ENCODE measurements at places on chromosomes 7 and 10. TPM values are rescaled to one million over a fixed set of nuclear protein-coding genes. Genes with fewer than 3 reads are reported as not detected.

DUS4L gene
- 5.9 TPM for polyA plus RNA-seq

IDI2 gene
- polyA plus RNA-seq = not detected

FAM237B gene
- not detected for polyA plus RNA-seq

CALN1 gene
- polyA plus RNA-seq = not detected

DNAJC12 gene
- not detected for polyA plus RNA-seq

ACSM6 gene
- polyA plus RNA-seq = not detected

PRSS37 gene
- not detected for polyA plus RNA-seq

C10orf71 gene
- not detected for polyA plus RNA-seq

CFTR gene
- polyA plus RNA-seq = not detected

CEP41 gene
- 6.0 TPM for polyA plus RNA-seq

MUC3A gene
- not detected for polyA plus RNA-seq

LRRN3 gene
- polyA plus RNA-seq = 2.7 TPM

All from IgD-negative memory B cell (primary cell).